EL (cell line): ENCODE measurements at places on chromosomes 6 and 20.

- no peak for DNase-seq
These were observed 91.9 kb downstream of the FOXA2 start for GRCh38 chr20:22492497-22492896.

DNA sequence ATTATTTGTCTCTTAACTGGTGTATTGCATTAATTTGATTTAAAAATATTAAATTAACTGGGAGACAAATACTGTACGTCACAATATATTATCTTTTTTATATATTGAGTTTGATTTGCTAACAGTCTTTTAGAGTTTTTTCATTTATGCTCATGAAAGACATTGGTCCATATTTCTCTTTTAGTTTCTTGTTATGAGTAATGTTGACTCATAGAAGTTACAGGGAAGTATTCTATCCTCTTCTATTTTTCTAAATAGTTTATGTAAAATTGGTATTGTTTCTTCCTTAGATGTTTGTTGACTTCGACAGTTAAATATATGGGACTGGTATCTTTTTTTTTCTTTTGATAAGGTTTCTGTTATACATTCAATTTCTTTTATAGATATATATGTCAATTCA is 1115.6 kb upstream of the CITED2 start:
- DNase-seq = no peak

DNA sequence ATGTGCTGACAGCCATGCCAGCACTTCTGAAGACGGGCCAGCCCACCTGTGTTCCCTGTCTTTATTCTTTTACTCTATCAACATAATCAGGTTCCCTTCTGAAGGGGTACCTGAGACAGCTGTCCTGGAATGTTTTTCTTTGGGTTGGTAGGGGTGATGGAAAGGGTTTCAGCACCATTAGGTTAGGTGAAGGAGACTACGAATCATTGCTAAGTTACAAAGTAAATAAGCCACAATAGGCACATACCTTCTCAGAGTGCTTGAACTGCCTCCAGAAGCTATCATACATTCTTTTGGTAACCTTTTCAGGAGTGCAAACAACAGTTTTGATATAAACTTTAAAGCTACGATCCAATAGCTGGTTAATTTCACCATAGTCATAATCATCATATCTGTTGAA is 106.3 kb downstream of the SESN1 start:
- DNase-seq = no peak

DNA sequence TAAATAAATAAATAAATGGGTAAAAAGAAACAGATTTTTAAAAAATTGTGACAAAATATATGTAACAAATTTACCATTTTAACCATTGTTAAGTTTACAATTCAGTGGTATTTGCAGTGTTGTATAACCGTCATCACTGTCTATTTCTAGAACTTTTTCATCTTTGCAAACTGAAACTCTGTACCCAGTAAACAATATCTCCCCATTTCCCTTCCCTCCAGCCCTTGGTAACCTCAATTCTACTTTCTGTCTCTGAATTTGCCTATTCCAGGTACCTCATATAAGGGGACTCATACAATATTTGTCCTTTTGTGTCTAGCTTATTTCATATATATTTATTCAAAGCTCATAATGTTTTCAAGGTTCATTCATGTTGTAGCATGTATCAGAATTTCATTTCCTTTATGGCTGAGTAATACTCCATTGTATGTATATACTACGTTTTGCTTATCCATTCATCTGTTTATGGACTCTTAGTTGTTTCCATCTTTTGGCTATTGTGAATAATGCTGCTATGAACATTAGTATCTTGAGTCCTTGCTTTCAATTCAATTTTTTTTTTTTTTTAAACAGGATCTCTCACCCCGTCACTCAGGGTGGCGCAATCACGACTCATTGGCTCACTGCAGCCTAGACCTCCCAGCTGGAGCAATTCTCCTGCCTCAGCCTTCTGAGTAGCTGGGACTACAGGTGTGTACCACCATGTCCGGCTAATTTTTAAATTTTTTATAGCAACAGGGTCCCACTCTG is 8.9 kb downstream of the MANBAL start:
- peak; percentile 83 for DNase-seq

DNA sequence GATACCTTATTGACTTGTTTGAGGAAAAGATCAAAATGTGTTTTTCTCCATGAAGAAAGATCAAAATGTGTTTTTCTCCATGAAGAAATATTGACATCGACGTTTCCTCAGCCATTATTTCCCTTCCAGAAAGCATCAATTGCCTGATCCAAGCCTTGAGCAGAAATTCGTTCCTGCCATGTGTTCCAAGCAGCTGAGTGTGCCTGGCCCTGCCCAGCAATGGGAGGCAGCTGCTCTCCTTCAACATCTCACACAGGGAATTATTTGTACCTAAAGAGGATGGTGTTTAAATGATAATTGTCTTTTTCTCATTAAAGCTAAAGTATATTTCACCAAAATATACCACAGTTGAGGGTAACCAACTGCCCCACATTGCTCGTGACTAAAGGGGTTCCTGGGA is 7.8 kb upstream of the DUSP22 start:
- DNase-seq = no peak

DNA sequence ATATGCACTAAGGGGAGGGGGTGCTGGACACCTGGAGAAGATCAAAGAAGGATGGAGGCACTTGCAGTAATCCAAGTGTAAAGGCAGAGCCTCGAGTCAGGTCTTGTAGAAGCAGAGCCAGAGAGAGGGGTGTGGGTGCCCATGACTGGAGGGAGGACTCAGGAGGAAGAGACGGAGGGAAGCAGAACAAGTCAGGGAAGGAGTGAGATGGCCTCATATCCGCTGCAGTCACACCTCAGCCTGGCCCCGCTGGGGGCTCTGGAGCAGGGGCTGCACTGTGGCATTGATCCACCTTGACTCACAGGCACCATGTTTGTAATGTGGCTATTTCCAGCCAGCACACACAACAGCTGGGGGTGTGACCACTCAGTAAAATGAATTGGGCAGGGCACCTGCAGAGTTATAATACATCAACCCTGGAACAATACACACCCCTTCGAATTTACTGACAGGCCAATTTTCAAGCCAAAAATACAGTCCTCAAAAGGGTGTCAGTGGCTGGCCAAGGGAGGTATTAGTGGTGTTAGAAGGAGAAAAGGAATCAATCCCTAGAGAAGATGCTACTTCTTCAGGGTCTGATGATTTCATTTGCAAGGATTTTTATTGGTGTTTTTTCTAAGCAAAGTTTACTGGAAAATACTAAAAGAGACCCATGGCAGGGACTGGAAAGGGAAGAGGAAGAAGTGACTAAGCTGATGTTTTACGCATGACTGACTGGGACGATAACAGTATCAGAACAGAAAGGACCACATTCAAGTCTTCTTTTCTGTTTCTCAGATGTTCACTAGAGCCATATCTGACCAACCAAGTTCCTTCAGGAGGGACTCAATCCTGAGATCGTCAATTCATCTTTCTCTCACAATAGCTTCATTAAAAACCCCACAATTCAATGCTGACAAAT is 18.9 kb upstream of the NXT1 start:
- peak; percentile 8 for DNase-seq

- DNase-seq = no peak
These were observed 37.2 kb upstream of the DOK5 start for GRCh38 chr20:54438166-54438565.

DNA sequence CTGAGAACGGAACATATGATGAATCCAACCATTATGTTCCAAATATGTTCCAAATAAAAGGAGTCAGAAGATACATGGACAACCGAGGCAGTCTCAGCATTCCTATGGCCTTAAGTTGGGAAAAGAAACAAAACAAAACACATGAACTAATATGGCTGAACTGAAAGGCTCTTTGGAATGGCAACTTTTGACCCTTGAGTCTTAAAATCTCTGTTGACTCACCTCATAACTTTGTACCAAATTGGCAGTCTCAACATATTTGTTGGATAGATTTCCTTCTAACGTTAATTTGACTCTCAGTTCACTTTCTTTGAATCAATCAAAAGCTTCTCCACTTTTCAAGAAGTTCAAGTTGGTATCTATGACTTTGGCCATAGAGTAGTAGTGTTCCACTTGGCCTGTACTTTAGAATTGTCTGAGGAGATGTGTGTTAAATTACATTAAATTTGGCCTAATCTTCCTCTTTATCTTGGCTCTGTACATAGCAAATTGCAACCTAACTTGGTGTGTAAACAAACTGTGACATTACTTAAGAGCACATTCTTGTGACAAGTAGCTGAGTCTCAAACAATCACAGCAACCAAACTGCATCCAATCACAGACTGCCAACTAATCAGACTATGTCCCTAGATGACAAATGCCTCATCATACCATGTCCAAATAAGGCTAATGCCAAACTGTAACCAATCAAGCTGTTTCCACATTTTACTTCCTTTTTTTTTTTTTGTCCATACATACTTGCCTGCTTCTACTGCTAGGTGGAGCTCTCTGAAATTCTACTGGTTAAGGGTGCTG is 208.8 kb downstream of the BMP2 start:
- DNase-seq = no peak

- DNase-seq = peak; percentile 95
These were observed 310.7 kb downstream of the EYA4 start for GRCh38 chr6:133551847-133552341.

DNA sequence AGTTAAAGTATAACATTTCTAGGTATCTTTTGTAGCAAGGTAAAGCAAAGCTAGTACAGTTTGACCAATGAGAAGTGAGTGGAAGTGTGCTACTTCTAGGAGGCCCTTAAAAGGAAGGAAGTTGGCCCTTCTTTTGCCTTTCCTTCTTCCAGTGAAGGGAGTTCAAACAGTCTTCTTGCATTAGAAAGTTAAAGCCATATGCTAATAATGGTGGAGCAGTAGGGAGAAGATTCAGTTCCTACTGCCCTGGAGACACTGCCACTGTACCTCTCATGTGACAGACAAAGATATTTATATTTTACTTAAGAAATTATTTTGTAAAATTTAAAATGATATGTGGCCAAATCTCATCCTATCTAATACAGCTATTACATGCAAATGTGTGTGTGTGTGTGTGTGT is 26.0 kb upstream of the RCAN2 start:
- DNase-seq = no peak

DNA sequence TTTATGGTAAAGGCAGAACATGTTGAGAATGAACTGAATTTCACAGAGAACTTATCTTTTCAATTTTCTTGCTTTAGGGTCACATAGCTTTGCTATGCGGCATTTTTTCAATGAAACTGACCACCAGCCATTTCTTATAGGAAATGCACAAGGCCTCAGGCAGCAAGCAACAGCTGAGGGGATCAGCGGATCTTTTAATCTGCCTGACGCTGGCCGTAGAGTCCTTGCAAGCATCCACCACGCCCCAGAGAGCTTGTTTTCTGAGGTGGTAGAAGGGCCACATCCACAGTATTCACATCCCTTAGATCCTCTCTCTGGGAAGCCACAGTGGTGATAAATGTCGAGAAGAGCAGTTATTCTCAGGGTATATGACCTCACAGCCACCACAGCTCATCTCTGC is 34.3 kb downstream of the FLRT3 start:
- no peak for DNase-seq

DNA sequence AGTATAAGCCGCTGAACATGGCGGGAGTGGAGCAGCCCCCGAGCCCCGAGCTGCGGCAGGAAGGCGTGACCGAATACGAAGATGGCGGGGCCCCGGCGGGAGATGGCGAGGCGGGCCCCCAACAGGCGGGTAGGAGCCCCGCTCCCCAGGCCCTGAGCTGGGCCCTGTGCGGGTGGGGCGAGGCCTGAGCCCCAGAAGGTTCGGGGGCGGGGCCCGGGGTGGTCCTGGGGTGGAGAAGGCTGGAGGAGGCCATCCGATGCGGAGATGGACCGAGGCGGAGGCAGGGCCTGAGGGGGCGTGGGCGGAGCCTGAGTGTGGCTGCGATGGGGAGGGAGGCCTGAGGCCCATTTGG is 7.1 kb downstream of the L3MBTL1 start:
- DNase-seq = peak; percentile 73

GRCh38 chr6:71236926-71237434 is 51.6 kb upstream of the OGFRL1 start:
- no peak for DNase-seq
